ENCODE measurements at places on chromosomes 16 and 17.

- no peak for DNase-seq
Measured at GRCh38 chr16:47578033-47578432, 116.9 kb downstream of the PHKB start.

GRCh38 chr17:51152766-51153209, 571 bp upstream of the NME1 start:
- DNase-seq, result no peak

DNA sequence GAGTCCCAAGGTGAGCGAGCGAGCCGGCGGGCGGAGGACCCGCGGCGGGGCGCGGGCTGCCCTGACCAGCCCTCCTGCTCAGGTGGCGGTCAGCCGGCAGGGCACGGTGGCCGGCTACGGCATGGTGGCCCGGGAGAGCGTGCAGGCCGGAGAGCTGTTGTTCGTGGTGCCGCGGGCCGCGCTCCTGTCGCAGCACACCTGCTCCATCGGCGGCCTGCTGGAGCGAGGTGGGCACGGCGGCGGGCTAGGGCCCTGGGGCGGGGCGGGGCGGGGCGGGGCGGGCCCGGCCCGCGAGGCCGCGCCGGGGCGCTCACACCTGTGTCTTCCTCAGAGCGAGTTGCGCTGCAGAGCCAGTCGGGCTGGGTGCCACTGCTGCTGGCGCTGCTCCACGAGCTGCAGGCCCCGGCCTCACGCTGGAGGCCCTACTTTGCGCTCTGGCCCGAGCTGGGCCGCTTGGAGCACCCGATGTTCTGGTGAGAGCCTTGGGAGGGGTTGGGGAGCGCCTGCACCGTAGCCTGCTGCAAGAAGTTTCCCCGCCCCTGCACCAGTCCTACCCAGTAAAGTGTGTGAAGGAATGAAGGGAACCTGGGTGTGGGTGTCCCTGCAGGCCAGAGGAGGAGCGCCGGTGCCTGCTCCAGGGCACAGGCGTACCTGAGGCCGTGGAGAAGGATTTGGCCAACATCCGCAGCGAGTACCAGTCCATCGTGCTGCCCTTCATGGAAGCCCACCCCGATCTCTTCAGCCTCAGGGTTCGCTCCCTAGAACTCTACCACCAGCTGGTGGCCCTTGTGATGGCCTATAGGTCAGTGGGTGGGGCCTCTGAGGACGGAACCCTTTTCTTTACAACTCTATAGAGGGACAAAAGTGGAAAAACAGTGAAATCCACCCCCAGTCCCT, 802 bp downstream of the SETD6 start:
- no peak for DNase-seq

- no peak for DNase-seq
Measured at GRCh38 chr16:62568926-62569325, 532.7 kb upstream of the CDH8 start.

GRCh38 chr16:51509336-51509735, 358.3 kb upstream of the SALL1 start:
- no peak for DNase-seq

- no peak for DNase-seq
Measured at GRCh38 chr16:74051-74746, 1.8 kb upstream of the RHBDF1 start.

DNA sequence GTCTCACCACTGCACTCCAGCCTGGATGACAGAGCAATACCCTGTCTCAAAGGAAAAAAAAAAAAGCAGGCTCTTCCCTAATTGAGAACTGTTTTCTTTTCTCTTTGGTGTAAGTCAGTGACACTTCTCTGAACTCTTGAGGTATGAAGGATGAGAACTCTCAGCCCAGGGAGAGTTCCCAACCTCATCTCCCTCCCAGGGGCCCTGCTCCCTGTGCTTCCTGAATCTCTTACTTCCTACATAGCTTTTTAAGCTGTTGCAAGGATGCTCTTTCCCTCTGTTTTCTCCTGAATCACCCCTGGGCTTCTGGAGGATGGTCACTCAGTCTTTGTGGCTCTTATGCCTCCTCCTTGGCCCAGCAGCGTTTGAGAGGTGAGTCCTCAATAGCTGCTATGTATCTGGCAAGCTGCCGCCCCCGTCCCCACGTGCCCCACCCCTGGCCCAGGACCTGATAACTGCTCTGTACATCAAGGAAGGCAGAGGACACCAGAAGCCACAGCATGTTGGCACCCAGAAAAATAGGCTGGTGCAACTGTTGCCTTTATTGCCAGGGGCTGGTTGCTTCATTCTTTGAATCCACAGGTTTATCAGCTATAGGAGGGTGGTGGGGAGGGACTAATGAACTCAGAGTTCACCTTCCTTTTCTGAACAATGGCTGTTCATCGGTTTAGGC, 24.0 kb downstream of the IGF2BP1 start:
- no peak for DNase-seq

DNA sequence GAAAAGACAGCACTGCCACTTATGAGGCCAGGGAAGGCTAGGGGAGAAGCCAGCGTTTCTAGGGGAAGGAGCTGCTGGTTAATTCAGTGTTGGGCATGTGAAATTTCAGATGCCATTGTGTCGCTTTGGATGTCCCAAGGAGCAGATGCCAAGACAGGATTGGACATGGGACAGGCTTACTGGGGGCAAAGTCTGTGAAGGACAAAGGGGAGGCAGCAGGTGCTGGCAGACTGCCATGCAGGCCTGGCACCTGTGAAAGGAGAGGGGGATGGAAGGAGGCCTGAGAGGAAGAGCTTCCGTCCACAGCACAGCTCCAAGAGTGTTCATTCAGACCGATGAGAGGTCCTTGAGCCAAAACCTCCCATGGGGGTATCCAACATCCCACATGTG, 255.5 kb upstream of the RPL38 start:
- DNase-seq, result no peak

- no peak for DNase-seq
Measured at GRCh38 chr16:3029491-3030221, 5.8 kb downstream of the THOC6 start.

- DNase-seq, result no peak
Measured at GRCh38 chr16:27408602-27409031, 6.6 kb downstream of the IL21R start.

DNA sequence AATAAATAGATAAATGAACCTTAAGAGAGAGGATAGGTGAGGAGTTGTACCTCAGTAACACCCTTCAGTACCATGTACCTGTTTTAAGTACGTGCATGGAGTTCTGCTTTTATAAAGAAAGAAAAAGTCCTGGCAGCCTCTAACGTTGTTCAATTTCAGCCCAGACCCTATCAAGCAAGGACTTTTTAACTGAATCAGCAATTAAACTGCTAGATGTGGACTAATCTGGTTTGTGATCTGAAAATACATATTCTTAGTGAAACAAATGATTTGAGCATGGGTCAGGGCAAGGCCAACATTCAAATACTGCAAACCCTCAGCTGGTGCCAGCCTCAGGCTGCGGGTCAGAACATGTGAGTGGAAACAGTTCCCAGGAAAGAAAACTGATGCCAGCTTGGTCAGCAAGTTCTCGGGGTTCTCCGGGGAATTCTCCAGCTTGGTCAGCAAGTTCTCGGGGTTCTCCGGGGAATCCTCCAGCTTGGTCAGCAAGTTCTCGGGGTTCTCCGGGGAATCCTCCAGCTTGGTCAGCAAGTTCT, 84.5 kb downstream of the MRM3 start:
- DNase-seq, result no peak

GRCh38 chr16:1929105-1929504, 10.9 kb upstream of the HS3ST6 start:
- no peak for DNase-seq

DNA sequence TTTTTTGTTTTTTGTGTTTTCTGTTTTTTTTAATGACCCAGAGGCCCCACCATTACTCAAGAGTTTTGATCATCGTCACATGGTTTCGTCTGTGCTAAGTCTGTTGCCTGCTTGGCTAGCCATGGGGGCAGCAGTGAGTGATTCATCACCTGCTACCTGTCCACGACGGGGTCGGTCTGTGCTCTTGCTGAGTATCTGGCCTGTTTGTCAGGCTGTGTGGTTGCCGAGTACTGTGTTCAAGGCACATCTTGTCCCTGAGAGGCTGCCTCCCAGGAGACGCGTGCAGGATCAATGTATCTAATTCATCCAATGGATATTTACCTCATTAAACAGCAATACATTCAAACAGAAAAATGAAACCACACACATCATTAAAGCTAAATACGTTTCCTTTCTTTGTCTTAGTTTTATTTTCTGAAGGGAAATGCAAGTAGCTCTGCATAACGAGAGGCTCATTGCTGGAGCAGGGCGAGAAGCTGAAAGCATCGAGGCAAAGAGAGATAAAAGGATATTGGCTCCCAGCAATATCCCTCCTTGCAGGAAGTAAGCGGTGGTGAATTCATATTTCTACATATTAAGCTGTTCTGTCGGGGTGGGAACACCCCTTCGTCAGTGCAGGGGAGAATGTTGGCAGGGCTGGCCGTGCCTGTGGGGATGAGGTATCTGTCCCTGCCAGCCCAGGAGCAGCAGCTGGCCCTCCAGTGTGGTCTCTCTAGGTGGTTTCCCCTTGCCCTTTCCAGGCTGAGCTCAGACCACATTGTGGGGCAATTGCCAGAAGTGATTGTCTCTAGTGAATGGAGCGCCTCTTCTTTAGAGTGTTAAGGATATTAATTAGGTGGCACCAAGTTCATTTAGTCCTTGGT, 166.2 kb upstream of the ASIC2 start:
- DNase-seq, result no peak

DNA sequence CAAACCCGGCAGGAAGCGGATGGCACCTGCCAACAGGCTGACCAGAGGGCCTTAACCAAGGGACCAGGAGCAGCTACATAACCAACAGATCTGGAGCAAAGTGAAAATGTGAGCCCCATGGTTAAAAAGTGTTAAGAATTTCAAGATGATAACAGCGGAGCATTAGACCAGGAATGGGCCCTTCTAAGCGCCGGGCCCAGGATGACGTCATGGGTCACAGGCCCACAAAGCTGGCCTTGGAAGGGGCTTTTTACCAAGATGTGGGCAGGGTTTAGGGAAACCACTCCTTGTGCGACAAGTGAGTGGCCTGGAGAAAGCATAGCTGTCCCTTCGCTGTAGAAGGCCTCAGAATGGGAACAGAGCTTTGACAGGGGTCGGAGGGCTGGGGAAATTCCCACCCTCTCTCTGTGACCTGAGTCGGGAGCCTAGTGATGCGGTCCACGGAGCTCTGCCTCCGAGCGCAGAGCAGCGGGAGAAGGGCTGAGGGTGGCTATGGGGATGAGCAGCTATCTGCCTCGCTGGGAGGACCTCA, 84.4 kb upstream of the RPL38 start:
- no peak for DNase-seq

DNA sequence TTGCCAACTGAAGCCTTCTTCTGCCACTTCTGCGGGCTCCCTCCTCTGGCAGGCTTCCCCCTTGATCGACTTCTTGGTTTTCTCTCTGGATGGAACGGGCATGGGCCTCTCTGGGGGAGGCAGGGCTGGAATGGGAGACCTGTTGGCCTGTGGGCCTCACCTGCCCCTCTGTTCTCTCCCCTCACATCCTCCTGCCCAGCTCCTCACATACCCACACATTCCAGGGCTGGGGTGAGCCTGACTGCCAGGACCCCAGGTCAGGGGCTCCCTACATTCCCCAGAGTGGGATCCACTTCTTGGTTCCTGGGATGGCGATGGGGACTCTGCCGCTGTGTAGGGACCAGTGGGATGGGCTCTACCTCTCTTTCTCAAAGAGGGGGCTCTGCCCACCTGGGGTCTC, 6.5 kb upstream of the LASP1NB start:
- no peak for DNase-seq

DNA sequence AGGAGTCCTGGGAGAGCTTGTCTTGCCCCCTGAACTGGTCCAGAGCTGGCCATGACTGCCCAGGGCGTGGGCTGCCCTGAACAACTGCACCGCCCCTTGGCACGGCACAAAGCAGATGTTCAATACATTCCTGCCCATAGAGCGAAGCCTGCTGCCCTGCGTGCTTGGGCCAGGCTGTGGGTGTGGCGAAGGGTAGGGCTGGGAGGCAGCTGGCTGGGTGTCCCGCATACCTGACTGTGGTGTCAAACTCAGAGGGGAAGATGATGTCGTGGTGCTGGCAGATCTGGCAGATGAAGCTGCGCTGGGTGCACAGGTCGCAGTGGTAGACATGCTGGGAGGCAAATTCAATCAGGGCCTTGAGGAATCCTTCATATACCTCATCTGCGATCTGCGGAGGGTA, 124.2 kb upstream of the SMURF2 start:
- no peak for DNase-seq

GRCh38 chr17:71460943-71461342, 659.9 kb upstream of the SOX9 start:
- DNase-seq, result no peak

DNA sequence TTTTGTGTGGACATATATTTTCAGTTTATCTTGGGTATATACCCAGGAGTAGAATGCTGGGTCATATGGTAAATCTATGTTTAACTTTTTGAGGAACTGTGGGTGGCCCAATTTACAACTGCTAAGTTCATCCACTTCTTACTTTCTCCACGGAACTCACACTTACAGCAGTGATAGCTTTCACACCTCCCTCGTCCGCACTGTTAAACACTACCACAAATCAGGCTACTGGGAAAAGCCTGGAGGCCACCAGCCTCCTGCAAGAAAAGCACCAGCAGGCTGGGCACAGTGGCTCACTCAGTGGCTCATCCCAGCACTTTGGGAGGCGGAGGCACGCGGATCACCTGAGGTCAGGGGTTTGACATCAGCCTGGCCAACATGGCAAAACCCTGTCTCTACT, 14.7 kb upstream of the ZG16 start:
- no peak for DNase-seq
